HepG2 (cell line): ENCODE measurements at places on chromosomes 5 and 9. TPM values are rescaled to one million over a fixed set of nuclear protein-coding genes. Genes with fewer than 3 reads are reported as not detected.

The WDR55 gene
- total RNA-seq, result 18.2 and 18.5 TPM in 2 replicates

The STK32A gene
- not detected in 2 replicates for total RNA-seq

The PNPLA7 gene
- total RNA-seq, result 0.21 and 0.42 TPM in 2 replicates

The NR2F1-AS1 gene
- 2.1 and 2.8 TPM in 2 replicates for total RNA-seq

The ACTBL2 gene
- total RNA-seq, result not detected in 2 replicates

The LCN6 gene
- not detected in 2 replicates for total RNA-seq

The ANKRD33B gene
- 0.02 TPM in 1 of 2 replicates, not detected in the other for total RNA-seq

The AK1 gene
- 25.7 and 32.8 TPM in 2 replicates for total RNA-seq

The SLC45A2 gene
- 0.22 TPM in 1 of 2 replicates, not detected in the other for total RNA-seq

The HARS1 gene
- 66.2 and 78.8 TPM in 2 replicates for total RNA-seq

The FAM78A gene
- total RNA-seq, result 0.14 and 0.18 TPM in 2 replicates
